Right hindlimb (tissue), 1 donor: ENCODE measurements at places on chromosomes 7 and 10.

- DNase-seq, result no peak
These were observed 596.6 kb downstream of the SDK1 start for GRCh38 chr7:3897430-3898372.

DNA sequence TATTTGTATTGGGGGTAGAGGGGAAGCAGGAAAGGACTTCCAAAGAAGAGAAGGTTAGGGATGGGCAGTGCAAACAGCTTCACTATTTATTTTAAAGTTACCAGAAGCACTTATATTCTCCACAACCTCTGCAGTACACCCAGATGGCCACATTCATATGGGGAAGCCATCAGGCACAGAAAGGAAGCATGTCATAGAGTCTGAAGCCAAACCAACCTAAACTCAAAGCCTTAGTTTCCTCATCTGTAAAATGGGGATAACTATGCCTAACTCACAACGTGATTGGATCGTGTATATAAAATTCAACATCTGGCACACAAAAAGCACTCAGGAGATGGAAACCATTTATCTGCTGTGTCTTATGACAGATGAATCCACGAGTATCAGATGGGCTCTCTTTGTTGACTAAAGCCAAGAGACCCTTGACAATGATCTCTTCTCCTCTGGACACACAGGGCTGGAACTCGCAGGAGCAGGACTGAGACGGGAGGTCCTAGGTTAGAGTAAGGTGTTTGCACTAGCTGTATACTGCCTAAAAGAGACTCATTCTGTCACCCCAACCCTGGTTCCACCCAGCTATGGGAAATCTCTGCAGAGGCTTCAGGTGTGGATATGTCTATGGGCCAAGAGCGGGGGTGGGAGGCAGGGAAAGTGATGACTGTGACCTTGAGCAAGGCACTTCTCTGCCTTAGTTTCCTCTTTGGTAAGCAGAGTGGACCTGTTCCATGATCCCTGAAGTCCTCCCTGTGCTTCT is 1.8 kb downstream of the KIAA1549 start:
- no peak for DNase-seq

DNA sequence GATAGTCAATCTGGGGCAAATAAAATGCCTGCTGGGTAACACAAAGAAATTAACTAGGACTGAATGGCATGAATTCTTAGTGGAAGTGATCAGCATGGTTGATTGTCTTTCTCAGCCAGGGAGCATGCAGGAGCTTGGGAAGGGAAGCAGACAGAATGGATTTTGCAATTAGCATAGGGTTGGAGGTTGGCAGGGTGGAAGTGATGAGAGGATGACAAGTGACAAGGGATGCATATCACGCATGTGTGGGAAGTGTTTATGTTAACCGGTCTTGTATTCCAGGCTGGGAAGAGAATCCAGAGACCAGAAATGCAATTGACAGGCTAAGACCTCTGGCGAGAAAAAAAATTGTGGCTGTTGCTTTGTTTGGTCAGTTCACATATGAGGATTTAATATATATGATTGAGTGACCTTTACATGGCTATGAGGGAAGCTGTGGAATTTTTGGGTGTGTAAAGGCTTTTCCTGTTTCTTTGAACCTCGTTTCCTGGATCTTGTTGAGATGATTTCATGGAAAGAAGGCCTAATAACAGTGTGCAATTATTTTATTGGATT is 8.3 kb downstream of the MDFIC start:
- DNase-seq, result peak; percentile 23

DNA sequence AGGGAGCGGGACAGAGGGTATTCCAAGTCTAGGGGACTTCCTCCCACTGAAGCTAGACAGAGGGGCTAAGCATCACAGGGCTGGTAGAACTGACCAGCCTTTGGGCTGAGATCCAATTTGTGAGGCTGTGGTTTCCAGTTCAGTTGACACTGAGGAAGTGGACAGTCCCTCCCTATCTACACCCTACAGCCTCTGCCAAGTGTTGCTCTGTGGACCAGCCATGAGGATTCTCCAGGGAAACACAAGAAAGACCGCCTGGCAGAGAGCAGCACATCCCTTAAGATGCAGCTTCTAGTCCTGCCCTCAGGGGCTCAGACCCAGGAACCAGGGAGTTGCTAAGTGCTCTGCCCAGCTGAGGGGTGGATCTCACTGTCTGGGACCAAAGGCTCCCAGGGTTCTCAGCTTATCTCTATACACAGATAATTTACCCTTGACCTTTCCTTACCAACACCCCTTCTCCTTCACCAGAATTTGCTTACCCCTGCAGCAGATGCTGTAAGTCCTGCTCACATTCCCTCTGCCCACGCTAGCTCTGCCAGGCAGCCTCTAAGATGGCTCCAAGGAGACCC is 252.0 kb downstream of the SKIDA1 start:
- DNase-seq, result no peak

- peak; percentile 39 for DNase-seq
These were observed 223.7 kb downstream of the LHFPL3 start for GRCh38 chr7:104552102-104552501.

- DNase-seq, result no peak
These were observed 7.4 kb upstream of the VSIR start for GRCh38 chr10:71780719-71781118.
